ENCODE measurements at places on chromosomes 1 and 21. TPM values are rescaled to one million over a fixed set of nuclear protein-coding genes. Genes with fewer than 3 reads are reported as not detected.

KCNT2 gene
- total RNA-seq, result 2.8 TPM

OR2L3 gene
- total RNA-seq, result not detected

NID1 gene
- 96.4 TPM for total RNA-seq

PTPN7 gene
- total RNA-seq, result not detected

SNIP1 gene
- total RNA-seq, result 12.7 TPM

EFCAB14 gene
- total RNA-seq, result 35.2 TPM

KIAA1614 gene
- 4.5 TPM for total RNA-seq

CD1B gene
- not detected for total RNA-seq
